ENCODE measurements at places on chromosomes 3 and 15. TPM values are rescaled to one million over a fixed set of nuclear protein-coding genes. Genes with fewer than 3 reads are reported as not detected.

The CCDC13 gene
- 0.48 TPM for total RNA-seq

The HIGD1A gene
- total RNA-seq: 28.8 TPM

The HRH1 gene
- 10.2 TPM for total RNA-seq

The PRR20G gene
- total RNA-seq: 0.14 TPM

The NOX5 gene
- 0.30 TPM for total RNA-seq
